ENCODE measurements at places on chromosomes 11 and 22.

DNA sequence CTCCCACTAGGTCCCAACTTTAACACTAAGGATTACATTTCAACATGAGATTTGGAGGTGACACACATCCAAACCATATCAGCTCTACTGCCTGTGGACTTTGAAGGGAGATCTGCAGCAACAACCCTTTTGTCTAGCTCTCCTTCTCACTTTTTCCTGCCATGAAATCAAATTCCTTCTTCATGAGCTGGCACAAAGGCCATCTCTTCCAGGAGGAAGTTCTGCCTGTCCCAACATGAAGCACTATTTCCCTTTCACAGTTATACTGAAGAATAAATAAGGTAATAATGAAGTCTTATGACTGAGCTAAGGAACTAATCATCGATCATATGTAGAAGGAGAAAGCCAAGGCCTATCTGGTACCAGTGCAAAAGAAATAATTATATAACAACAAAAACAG is 253.5 kb upstream of the TENM4 start:
- DNase-seq, result no peak

- DNase-seq, result no peak
These were observed 109.3 kb downstream of the ARL14EP start for GRCh38 chr11:30432178-30432577.

- DNase-seq, result no peak
These were observed 96.9 kb downstream of the CNTN5 start for GRCh38 chr11:99117603-99118002.

GRCh38 chr11:8833568-8834315 is 77.2 kb upstream of the AKIP1 start:
- peak; percentile 80 for DNase-seq

DNA sequence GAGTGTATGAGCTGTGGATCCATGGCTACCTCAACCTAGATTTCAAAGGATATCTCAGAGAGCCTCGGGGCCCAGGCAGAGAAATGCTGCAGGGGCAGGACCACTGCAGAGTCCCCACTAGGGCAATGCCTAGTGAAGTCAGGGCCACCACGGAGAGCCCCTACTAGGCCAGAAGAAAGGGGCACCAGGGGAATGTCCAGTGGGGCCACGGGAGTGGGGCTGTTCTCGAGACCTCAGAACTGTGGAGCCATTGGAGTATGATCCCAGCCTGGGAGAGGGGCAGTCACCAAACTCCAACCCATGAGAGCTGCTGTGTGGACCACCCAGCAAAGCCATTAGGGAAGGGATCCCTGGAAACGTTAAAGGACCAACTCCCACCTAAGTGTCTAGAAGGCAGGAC is 24.5 kb downstream of the RTL6 start:
- DNase-seq, result no peak

GRCh38 chr11:92750794-92751193 is 218.7 kb upstream of the MTNR1B start:
- DNase-seq, result no peak

DNA sequence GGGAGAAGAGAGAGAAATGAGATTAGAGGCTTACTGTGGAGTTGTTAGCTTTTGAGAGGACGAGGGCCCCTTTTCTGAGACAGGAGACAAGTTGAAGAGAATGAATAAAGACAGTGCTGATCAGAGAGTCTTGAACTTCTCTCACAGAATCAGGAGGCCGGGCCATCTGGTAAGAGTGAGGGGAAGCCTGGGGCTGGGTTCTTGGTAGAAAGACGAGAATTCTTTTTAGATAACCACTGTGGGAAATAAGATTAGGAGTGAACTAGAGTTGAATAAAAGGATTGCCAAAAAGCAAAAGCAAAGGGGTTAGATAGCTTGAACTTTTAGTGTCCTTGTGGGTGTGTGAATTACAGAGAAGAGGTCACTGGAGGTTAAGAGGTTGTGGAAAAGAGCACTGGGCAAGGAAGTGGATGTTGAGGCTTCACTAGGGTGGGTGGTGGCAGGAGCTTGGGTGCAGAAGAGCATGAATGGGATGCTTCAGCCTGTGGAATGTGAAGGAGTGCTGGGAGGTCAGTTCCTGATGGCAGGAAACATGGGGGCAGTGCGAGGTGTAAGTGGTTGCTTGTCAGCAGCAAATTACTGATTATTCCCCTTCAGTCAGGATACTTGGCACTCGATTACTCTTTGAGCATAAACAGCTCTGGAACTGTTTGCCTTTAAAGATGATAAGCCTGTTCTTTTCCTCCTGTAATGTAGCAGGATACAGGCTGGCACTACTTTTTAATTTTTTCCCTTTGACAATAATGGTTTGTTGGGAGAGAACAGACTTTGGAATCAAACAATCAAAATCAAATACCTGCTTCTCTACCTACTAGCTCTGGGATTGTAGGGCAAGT is 98.3 kb downstream of the ARHGAP42 start:
- DNase-seq, result no peak

- DNase-seq, result peak; percentile 1
These were observed 40.8 kb upstream of the MYO18B start for GRCh38 chr22:25701056-25701780.

GRCh38 chr11:129283141-129283540 is 91.0 kb upstream of the ARHGAP32 start:
- no peak for DNase-seq

DNA sequence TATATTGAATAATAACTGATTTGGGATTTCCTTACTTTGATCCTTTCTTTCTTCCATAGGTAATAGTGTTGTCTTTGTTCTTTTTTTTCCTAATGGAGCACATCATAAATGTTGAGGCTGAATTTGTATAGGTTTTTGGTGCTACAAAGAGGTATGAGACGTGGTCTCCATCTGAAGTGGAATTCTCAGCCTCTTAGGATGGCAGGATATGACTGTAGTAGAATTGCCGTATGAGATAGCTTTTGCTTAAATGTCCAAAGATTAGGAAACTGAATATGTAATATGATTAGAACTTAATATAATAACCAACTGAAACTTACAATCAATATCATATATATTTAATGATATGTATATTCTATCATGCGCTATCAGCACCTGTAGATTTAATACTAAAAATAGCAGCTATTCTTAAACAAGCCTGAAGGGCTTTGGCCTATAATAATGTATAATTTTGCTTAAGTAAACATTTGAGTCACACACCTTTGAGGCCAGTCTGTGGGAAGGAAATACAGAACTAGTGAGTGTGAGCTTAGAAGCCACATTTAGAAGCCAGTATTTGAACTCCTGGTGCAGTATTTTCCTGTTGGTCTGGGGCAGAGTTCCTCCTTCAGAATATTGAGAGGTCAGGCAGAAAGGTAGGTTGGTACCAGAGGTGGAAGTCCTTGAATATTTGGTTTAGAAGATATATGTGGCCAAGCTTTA is 62.6 kb downstream of the SWAP70 start:
- peak; percentile 56 for DNase-seq

DNA sequence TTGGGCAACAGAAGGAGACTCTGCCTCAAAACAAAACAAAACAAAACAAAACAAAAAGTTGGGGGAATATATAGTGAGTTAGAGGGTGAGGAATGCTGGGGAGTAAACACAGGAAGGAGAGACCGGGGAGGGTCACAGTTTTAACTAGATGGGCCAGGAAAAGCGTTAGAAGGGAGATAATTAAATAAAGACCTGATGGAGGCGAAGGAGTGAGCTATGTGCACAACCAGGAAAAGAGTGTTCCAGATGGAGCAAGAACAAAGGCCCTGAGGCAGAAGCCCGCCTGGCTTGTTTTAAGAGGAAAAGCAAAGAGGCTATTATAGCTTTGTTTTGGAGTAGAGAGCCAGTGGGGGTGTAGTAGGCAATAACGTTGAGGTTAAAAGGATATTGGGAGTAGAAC is 4.8 kb upstream of the PLA2G6 start:
- no peak for DNase-seq

GRCh38 chr11:14119357-14119756 is 156.8 kb downstream of the SPON1 start:
- DNase-seq, result peak; percentile 6

- DNase-seq, result peak; percentile 50
These were observed 67.1 kb downstream of the CD82 start for GRCh38 chr11:44632466-44633123.

DNA sequence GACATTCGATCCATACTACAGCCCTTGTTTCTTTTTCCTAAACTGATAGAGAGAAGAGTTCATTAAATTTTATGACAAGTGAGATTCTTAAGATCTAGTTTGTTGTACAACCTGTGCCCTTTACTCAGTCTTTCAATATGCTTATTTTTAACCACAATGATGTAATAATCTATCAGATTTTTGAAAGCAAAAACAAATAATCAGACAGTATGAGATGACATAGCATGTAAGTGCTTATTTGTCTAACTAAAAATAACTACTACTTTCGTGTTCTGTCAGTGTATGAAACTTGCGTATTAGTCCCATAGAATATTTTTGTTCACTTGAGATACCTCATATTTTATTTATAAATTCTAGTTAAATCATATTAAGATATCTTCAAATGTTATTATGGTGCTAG is 33.2 kb downstream of the RAB39A start:
- no peak for DNase-seq

Measured in RPMI7951 (cell line).